ENCODE measurements at places on chromosomes 12 and 14.

DNA sequence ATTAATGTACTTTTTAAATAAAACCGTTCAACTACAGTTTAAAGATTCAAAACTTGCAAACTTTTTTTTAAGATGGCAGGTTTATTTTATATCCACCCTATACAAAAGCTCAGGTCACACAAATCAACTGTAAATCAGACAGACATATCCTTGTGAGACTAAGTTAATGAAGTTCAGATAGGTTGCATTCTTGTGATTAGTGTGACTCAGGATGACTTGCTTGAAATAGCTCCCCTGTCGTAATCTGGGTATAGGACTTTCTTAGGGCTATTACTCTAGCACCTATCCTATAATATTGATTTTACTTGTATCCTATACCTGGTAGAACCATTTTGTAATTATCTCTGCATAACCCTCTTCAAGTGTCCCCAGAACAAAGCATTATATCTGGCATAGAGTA is 9.5 kb upstream of the PRKD1 start:
- DNase-seq: no peak

- no peak for DNase-seq
Observed at GRCh38 chr12:128259556-128260070, 7.4 kb upstream of the TMEM132C start.

DNA sequence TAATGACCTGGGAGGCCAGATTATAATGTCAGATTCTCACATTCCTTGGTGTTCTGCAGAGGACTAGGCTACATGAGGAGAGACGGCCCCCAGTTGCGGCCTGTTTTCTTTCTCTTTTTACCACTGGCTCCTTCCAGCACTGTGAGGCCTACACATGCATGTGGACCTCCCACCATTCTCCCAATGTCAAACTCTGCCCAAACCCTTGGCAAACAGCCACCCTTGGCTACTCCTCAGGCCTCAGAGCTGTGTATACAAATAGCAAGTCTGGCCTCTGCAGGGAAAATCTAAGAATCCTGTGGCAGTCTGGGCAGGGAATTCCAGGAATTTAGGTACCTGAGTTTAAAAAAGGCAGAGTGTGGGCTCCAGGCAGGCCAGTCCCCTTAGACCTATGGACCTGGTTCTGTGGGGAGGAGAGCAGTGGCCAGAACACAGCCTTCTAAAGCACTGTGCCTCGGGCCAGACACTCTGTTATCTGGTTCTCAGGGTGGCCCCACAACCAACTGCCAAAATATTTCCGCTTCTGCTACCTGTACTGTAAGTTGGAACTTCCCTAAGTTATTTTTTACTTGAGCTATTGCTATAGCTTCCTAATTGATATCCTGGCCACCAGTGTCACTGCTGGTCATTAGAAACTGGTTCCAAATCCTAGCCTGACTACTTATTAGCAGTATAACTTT is 19.9 kb upstream of the NEDD1 start:
- no peak for DNase-seq

GRCh38 chr12:58957298-58957697 is 37.0 kb upstream of the LRIG3 start:
- no peak for DNase-seq

DNA sequence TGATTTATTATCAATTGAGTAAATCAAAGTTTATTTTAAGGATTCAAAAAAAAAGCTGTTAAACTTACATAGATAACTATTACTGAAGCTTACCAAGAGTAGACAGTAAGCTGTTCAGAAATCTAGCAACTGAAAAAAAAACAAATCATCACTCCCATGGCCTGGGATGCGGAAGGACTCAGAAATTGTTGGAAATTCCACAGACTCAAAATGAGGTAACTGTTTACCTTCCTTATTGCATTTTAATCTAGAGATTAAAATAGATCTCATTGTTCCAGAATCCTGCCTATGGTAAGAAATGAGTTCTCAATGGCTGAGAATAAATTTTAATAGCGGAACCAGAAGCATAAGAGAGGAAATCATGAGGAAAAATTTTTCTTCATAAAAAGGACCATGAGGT is 87.2 kb downstream of the PPM1H start:
- no peak for DNase-seq

Data from activated CD4-positive, alpha-beta T cell treated with anti-CD3 and anti-CD28 coated beads, Interleukin-2, amount 50 U/mL, for 24 hours (primary cell).